ENCODE measurements at places on chromosomes 4 and X.
A peak's percentile ranks its signal among the peaks of the same experiment; 100 is the strongest.

DNA sequence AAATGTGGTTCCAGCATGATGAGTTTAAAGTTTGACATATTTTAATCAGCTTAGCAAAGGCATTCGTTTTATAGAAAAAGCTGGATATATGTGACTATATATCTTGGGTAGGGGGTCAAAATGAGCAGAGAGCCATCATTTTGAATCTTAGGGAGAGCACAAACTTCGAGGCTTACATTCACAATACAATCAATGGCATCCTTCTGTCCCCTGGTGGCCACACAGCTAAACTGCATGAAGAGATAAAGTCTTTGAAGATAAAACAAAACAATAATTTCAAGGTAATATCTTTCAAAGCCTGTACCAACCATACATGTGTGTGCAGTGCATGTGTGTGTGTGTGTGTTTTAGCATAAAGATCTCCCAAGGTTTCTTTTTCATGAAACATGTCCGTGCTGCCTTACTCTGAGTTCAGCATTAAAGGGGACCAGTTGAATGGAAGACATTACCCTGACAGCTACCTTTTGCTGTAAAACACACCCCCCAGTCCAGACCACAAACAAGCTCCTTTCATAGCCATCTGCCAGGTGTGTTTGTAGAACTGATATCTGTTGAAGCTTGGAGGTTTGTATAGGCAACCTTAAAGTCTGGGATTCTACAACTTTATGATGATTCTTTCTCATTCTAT lies 22.0 kb downstream of the DYNLT3 start:
- DNase-seq: peak; percentile 10

GRCh38 chr4:160562661-160563060 lies 1459.8 kb downstream of the RAPGEF2 start:
- no peak for DNase-seq

- DNase-seq: no peak
Measured at GRCh38 chrX:117274965-117275364, 812.2 kb upstream of the CT83 start.

DNA sequence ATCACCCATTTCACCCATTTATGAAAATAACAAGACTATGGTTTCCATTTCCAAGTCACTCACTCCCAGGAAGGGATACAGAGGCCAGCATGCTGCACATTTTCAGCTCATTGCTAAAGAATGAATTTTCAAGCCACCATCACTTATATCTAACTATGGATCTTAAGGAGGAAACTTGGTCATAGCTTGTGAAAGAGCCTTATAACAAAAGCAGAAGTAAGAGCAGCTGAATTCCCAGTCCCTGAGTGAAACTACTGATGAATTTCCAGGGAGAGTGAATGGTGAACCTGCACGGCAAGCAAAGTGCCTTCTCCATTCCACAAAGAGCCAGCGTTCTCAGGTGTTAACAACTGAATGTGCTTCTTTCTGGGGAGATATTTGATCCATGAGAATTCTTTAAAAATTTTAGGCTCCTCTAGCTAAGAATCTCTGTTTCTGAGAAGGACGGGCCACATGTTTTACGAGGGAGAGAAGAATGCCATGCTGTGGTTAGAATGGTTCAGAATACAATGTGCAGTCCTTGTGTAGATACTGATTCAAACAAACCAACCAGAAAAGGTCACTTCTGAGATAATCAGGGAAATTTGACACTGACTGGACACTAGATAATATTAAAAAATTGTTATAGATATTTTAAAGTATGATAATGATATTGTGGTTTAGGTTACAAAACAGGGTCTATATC lies 24.0 kb downstream of the BTC start:
- DNase-seq: no peak

GRCh38 chr4:107845681-107846080 lies 20.9 kb downstream of the SGMS2 start:
- DNase-seq: no peak

DNA sequence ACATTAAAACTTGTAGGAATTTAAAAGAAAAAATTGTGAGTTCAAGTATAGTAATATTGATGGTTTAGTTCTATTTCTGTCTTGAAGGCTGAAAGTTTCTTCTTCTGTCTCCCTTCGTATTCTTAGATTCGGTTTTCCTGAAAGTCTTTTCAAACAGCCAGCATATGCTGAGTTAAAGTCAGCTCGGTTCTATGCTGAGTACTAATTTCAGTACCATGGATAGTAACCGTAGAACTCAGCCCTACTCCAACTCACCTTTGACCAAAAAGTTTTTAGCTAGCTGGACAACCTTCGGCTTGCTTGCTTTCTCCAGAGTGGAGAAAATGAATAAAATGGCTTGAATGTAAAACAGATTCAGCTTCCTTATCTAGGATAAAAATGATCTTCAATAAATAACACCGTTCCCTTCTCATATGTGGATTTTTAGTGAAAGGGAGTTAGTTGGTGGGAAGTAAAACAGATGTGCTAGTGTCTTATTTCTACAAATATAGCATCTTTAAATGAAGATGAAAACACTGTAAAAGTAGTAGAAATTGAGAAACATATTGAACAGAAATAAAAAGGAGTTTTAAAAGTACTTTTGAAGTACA lies 5.2 kb downstream of the POU4F2 start:
- no peak for DNase-seq

DNA sequence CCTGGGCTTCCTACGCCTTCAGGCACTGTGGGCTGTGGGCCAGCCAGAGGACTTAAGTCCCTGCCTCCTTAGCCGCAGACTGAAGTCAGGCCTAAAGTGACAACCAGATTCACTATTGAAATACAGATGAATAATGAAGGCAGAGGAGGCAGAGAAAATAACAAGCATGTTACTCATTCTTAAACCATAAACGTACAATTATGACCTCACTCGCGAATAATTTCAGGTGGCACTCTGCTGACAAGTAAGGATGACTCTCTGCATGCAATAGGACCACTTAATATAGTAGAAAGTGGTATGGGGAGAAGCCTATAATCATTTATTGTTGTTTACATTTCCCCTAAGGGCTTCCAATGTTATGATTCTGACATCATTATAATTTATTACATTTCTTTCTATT lies 409.2 kb upstream of the FGF13 start:
- no peak for DNase-seq

DNA sequence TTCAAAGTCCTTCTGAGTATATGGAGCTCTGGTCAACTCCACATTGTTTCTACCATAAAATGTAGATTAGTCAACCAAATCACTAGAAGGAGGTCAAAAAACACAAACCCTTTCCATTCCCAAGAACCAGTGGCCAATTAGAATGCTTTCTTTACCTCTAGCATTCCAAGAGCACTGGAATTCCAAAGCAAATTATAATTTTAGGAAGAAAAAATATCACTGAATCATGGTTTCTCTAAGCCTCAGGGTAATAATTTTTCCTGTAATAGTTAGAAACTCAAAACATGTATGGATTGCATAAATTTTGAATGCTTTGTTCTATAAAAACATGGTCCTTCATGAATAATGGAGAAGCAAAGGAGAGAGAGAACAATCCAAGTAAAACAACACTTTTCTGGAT lies 39.5 kb downstream of the LEF1 start:
- DNase-seq: no peak

DNA sequence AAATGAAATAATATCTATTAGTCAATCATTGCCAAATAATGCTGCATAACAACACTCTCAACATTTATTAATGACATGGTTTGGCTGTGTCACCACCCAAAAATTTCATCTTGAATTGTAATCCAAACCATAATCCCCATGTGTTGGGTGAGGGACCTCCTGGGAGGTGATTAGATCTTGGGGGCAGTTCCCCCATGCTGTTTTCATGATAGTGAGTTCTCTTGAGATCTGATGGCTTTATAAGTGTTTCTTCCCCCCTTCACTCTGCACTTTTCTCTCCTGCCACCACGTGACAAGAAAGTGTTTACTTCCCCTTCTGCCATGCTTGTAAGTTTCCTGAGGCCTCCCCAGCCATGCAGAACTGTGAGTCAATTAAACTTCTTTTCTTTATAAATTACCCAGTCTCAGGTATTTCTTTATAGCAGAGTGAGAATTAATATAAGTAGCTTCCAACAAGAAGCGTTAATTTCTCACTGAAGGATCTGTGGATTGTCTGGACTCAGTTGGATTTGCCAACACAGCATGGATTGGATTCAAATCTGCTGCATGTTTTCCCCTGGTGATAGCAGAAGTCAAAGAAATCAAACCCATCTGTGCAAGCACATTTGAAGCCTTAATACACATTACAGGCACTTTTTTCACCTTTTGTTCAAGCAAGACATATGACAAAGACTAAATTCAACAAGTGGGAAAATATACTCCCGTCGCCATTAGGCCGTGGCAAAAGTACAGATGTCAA lies 216.6 kb downstream of the PDGFC start:
- DNase-seq: no peak

DNA sequence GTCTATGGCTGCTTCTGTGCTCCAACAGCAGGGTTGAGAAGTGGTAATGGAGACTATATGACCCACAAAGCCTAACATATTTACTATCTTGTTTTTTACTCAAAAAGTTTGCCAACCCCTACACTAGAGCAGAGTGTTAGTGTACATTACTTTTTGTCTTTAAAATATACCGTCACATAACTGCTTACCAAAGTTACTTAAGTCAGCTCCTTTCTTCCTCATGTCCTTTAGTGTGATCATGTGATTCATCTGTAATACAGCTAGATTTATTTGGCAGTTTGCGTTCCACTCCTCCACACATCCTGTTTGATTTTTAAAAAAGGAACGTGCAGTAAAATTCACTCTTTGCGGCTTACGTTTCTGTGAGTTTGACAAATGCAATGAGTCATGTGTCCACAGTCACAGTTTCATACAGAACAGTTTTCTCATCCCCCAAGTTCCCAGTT lies 162.4 kb upstream of the GPRIN3 start:
- peak; percentile 25 for DNase-seq

GRCh38 chr4:167717495-167717894 lies 374.8 kb upstream of the ANXA10 start:
- DNase-seq: no peak

DNA sequence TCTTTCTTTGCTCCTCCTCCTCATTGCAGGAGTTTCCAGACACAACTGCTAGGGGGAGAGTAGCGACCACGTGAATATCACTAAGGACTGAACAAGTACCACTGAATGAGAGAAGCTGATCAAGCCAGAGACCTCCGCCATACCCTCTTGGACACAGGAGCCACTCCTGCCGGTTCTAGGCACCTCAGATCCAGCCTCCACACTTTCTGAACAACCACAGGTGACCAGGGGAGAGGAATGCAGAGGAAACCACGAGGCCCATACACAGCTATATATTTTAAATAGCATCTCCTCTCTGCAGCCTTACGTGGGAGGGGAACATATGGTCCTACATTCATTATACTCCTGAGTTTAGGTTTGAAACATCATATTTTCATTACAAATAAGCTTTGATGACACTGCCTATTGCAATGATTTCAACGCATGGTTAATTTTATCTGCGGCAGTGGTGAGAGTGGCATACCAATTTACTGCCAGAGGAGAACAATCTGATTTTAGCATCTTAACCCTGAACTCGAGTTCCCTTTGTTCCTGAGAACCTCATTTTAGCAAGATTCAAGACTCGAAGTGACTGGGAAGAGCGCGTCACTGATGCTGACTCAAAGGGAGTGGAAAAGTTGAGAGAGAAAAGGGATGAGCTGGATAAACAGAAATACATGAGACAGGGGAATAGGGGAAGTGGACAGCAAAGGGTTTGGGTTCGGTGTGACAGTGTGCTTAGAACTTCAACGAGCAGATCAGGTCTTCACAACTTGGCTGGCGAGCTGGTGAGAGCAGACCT lies 231.7 kb upstream of the PPARGC1A start:
- DNase-seq: no peak

GRCh38 chr4:7295911-7296660 lies 103.7 kb downstream of the SORCS2 start:
- peak; percentile 18 for DNase-seq

DNA sequence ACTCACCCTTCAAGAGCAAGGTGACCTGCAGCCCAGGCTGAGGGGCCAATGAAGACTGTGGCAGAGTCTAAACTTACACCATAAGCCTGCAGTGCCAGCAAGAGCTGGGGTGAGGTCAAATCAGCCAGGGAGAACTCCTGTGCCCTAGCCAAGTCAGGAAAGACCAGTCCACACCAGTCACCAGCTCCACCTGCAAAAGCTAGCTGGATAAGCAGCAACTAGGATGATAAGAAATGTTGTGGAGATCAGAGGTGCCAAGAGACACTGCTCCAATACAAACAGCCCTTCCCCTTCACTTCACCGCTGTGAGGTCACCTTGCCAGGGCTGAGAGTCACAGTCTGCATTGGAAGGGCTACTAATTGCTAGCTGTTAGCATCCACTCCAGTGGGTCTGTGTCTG lies 31.3 kb downstream of the NIPAL1 start:
- no peak for DNase-seq

GRCh38 chrX:18613930-18614639 lies 57.8 kb downstream of the RS1 start:
- no peak for DNase-seq

DNA sequence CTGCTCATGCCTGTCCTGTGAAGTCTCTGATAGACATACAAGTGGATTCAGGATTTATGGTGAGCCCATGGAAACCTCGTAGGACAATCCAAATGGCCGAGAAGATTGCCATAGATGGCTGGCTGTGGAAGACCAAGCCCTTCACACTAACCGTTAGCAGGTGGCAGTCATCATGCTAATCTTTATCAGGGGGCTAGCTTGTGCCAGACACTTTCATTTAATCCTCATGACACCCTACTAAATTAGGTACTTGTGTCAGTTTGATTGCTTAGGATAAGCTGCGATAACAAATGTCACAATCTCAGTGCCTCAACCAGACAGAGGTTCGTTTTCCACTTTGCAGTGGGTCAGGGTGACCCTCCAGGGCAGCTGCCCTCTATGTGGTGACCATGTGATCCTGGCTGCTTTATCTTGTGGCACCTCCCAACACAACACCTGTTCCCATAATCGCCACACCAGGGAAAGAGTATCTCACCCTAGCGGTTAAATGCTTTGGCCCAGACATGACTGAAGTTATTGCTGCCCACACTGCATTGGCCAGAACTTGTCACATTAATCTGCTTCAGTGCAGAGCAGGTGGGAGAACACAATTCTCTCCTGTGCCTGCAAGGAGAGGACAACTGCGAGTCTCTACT lies 60.8 kb downstream of the REPS2 start:
- DNase-seq: peak; percentile 13

DNA sequence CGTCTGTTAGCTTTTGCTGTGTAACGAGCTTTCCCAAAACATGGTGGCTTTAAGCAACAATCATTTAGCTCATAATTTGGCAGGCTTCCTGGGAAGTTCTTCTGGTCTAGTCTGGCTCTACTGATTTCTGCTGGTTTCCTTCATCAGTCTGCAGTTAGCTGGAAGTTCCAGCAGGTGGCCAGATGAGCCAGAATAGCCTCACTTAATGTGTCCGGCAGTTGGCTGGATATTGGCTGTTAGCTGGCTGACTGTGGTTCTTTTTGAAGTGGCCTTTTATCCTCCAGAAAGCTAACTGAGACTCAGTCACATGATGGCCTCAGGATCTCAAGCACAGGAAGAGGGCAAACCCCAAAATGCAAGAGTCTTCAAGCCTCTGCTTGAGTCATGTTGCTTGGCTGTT lies 34.9 kb downstream of the FTHL17 start:
- peak; percentile 31 for DNase-seq

DNA sequence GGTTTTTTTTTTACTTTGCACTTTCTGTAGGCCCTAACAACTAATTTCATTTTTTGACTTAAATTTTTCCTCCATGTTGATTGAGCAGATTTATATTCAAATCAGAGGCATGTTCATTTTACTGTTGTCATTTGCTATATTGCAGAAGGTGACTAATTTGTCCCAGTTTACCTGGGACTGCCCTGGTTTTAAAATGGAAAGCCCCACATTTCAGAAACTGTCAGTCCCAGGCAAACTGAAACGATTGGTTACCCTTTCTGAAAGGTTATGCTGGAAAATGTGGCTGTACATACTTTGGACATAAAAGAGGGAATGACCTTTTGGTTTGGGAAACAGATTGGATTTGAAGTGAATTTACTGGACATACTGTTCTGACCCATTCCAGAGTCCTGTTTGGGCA lies 160.0 kb downstream of the SPCS3 start:
- no peak for DNase-seq

All from A549 (cell line).